Stimulated activated CD4-positive, alpha-beta T cell treated with anti-CD3 and anti-CD28 coated beads, Interleukin-2, amount 100 ng/mL, for 48 hours (primary cell): ENCODE measurements at places on chromosomes 1 and 21.
A peak's percentile ranks its signal among the peaks of the same experiment; 100 is the strongest.

- DNase-seq: no peak
These were observed 57.5 kb downstream of the ENAH start for GRCh38 chr1:225595452-225595851.

GRCh38 chr1:89605692-89606091, 27.2 kb upstream of the LRRC8C start:
- DNase-seq: no peak

- no peak for DNase-seq
These were observed 32.1 kb upstream of the TTC34 start for GRCh38 chr1:2833454-2834145.

DNA sequence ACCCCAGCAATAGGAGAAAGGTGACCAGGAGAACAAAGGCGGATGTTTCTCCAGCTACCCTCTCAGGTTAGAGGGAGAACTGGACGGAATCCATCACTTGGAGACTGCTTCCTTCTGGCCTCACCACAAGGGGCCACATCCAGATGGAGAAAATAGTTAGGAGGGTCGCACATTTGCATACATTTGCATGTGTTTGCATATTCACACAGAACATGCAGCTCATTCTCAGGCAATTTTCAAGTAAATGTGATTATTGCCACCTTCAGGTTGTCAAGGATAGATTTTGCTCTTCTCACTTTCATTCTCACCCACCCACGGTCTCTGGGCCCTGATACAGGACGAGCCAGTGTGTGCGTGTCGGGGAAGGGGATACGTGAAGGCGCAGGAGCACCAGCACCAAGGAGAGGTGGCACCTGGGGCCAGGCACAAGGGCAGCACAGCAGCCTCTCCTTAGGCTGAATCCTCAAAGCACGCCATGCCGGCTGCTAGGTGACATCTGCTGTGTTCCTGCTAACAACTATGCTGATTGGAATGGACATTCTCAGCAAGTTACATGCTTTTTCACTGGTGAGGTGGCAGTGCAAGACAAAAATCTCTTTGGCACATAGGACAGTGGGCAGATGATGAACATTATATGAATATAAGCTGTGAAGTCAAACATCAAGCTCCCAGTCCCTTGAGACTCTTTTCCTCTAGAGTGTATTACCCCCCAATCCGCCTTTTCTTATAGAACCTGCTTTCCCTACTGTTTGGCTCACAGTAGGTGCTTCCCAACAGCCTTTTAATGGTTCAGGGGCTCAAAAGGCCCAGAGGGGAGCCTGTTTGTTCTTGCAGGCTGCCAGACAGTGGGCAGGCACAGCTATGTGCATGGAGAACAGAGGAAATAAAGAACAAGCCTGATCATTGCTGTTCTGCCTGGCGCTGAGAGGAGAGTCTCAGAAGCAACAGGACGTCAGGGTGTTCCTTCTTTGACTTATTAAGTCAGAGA, 14.3 kb downstream of the ACKR1 start:
- DNase-seq: no peak

DNA sequence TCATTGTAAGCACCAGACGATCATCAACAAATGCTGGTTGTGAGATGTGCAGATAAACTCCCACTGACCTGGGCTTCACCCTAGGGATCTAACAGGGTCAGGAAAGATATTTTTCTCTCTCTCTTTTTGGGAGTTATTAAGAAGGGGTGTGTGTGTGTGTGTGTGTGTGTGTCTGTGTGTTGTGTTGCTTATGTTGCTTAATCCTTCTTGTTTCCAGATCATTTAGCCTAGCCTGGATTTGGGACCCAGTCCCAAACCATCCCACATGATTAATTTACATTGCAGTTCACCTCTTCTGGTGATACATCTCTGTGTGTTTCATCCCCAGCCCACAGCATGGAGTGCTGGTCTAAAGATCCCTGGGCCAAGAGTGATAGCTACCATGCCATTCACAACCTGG, 122.8 kb upstream of the IPO9 start:
- no peak for DNase-seq

- DNase-seq: no peak
These were observed 513 bp downstream of the PBX1 start for GRCh38 chr1:164559342-164560051.

DNA sequence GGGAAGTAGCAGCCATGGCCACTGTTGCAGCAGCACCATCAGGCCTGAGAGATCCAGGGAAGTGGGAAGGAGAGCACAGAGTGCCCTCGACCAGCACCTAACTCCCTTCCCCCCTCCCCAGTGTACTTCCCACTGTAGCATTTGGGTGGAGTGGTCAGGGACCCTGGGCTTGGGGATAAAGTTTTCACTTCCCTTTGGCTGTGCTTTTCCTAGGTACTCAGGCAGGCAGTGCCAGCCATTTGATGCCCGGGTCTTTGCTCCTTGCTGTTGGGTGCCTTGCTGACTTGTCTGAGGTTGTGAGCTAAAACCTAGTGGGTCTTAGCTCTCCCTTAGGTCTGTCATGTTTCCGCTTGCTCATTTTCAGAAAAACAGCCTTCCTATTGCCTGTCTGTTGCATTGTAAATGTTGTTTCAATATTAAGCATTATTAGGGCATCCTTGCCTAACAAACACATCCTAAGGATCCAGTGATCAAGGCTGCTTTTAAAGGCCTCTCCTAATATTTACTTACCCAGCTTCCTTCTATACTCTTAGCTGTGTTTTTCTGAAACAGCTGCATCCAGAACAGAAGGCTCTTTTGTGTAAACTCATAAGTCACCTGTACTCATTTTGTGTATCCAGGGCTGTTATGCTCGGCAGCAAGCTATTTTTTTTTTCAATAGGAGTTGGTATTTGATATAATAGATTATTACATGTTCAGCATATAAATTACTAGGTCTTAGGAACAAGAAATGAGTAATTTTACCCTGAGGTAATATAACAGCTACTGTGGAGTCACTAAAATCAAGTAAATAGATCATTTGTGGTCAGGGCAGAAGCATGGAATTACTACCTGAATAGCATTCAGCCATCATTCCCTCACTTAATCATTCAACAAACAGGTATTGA, 418.6 kb upstream of the PROX1 start:
- no peak for DNase-seq

DNA sequence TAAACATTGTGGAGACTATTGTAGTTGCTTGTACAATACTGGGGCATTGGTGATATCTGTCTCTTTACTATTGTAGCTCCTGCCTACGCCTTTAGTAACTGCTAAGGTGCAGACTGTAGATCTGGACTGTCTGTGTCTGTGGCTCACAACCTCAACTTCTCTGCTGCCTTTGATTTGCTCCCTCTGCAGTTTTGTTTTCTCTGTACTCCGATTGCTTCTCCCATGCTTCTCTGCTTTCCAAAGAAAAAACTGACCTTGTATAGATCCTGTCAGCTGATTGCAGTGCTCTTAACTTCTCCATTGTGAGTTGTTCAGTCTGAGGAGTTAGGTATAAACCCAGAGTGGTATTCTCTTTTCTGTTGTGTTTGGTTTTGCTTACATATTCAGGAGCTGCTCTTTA, 15.3 kb downstream of the MAGI3 start:
- DNase-seq: no peak

DNA sequence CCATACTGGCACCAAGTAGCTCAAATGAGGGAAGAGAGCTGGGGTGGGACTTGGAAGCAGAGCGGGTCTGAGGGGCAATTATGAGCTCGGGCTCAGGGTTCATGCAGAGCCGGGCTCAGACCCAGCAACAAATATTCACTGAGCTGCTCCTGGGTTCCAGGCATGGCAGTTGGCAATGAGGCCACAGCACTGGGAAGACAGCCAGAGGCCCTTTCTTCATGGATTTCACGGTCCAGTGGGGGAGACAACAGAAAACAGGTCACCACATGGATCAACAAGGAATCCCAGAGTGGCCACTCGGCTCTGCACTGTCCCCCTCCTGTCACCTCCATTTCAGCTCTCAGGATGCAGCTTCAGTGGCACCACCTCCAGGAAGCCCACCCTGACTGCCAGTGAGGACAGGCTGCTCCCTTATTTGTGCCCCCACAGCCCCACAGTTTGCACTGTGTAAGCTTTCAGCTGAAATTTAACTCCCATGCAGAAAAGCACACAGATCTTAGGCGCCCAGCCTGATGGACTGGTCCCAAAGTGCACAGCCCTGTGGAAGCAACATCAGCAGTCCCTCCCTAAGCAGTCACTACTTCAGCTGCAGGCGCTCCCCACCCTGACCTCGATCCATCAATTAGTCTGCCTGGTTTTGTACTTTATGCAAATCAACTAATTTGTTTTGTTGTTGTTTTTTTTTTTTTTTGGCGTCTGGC, 22.4 kb downstream of the ARHGEF19 start:
- DNase-seq: no peak

GRCh38 chr1:8314346-8315280, 3.3 kb upstream of the SLC45A1 start:
- DNase-seq: peak; percentile 42

DNA sequence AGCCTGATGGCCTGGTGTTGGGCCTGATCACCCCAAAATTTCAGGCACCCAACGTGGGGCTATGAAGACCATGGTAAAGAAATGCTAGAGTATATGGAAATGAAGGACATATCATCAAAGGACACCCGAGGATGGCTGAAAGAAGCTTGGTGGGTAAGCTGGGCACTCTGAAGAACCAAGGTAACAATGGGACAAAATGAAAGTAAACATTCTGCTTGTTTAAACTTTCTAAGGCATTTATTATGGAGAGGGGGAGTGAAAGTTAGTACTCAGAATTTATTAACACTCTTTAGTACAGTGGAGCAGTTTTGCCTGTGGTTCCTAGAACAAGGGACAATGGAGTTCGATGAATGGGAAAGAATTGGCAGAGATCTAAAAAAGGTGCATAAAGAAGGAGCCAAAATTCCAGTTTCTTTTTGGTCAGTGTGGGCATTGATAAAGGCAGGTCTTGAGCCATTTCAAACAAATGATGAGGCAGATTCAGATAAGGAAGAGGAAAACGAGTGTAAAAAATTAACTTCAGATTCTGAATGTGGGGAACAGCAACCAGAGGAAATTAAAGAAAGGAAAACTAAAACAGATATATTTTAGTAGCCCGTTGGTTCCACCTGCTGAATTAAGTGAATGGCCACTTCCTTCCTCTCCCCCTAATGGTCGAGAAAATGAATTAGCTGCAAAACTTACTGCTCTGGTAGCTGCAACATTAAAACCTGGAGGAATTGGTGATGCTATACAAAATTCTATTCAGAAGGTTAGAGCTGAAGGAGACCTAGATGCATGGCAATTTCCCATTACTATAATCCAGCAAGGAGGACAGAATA, 8.4 kb upstream of the PM20D1 start:
- DNase-seq: no peak

GRCh38 chr1:109838838-109839240, 71.8 kb upstream of the CSF1 start:
- no peak for DNase-seq

- no peak for DNase-seq
These were observed 27.9 kb downstream of the ZBED6 start for GRCh38 chr1:203823306-203823705.

DNA sequence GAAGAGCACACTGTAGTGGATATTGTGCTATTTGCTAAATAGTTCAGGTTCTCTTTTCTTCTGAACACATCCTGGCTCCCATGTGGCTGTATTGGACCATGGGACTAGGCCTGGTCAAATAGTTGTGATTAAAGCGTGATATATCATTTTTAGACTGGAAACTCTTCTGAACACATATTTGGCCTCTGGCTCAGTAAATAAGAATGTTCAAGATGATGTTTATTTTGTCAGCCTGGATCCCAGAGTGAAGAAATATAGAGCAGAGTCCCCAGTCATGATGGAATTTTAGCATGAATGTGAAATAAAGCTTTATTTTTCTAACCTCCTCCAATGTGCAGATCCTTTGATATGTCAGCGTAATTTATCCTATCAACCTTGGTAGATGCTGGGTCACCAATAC, 542.6 kb downstream of the ADGRL2 start:
- DNase-seq: no peak

DNA sequence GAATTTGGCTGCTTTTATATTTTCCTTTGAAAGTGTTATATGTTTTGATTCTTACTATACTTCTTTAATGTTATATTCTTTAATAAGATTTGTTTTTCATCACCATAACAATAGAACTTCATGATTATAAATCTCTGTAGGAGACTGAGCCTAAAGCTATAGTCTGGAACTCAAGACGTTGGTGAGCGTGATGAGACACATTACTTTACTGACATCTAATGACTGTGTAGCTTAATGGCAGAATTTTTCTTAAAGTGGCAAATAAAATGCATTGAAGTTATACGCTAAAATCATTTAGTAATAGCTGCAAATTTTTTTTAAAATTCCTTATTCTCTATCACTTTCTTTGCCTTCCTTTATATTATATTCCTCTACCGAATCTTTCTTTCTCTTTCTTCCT, 56.1 kb upstream of the HAO2 start:
- no peak for DNase-seq

DNA sequence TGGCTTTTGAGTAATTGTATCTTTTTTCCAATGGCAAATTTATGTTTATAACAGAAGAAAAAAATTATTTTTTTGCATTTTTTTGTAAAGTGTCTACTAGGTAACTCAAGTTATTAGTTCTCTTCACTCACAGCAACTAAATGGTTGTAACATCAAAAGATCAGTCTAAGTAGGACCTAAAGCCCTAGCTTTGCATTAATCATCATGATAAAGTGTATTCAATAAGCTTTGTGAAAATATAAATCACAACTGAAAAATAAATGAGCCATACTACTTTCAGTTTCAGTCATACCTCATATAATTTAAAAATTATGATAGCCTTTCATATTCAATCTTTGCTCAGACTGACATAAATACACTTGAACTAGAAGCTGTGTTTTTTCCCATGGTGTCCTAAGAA, 6.9 kb downstream of the TAF5L start:
- DNase-seq: no peak

GRCh38 chr21:36452281-36452825, 27.6 kb downstream of the CLDN14 start:
- no peak for DNase-seq

DNA sequence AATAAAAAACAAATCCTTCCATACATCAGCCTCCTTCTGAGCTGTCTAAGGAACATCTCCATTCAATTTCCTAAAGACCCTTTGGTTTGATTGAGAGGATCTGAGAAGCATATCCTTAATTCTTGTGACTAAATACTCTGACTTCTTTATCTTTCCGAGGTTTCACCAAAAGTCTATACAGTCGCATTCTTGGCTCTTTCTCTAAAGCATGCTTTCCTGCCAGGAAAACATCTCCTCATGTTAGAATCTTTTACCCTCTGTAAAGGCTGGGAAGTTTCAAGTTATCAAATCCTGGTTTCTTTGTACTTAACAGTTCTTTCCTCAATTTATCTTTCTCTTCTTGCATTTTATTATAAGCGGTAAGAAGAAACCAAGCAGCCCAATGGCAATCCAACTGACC, 630.4 kb downstream of the PTPRC start:
- DNase-seq: no peak

GRCh38 chr1:65109487-65109886, 38.5 kb upstream of the AK4 start:
- no peak for DNase-seq

DNA sequence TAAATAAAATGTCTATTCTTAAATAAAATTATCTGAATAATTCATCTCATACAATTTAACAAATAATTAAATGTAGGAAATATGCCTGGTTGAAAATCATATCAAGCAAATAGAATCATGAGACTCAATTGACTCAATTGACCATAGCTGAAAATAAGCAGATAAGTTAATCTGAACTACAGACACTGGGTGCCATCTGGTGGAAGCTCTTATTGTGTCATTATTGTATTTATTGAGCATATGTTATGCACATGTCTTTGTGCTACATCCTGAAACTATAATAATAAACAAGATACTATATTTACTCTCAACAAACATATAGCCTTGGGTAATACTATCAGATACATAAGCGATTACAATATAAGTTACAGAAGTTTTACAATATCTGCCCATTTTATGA, 41.0 kb downstream of the BRINP3 start:
- DNase-seq: no peak

- no peak for DNase-seq
These were observed 26.5 kb upstream of the LRRC8C start for GRCh38 chr1:89606227-89606980.

- DNase-seq: no peak
These were observed 30.7 kb downstream of the GNG12 start for GRCh38 chr1:67802565-67802964.
